ENCODE measurements at places on chromosomes 2 and 18. TPM values are rescaled to one million over a fixed set of nuclear protein-coding genes. Genes with fewer than 3 reads are reported as not detected.
A peak's percentile ranks its signal among the peaks of the same experiment; 100 is the strongest.

Gene LOXHD1
- polyA plus RNA-seq, result 2.8 TPM

Gene DES
- polyA plus RNA-seq, result 5,382 TPM

DNA sequence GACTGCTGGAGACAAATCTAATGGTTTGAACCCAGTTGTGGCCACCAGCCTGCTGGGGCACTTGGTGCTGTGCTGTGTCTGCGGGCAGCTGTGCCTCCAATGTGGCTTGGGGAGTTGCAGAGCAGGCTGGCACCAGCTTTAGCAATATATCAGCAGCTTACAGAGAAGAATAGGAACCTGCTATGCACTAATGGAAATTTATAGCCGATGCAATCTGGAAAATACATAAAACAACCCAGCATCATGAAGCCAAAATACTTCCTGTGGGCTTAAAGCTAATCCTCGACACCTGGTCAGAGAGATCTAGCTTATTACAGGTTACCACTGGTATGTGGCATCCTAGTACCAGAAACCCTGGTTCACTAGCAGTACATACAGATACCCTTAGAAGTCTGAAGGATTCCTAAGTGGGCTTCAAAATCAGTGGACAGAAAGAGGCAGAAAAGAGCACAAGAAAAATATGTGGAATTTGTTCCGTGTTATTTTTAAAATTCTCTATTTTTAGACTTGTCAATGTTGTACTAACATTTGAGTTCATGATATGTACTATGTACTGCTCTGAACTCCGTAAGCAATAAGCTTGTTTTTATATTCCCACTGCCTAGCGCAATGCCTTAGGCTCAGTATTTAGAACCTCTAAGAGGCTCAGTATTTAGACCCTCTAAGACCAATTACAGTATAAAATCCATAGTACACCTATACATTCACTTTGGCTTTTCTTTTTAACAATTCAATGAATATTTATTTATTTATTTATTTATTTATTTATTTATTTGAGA is 194.7 kb downstream of the UXS1 start:
- DNase-seq, result no peak

DNA sequence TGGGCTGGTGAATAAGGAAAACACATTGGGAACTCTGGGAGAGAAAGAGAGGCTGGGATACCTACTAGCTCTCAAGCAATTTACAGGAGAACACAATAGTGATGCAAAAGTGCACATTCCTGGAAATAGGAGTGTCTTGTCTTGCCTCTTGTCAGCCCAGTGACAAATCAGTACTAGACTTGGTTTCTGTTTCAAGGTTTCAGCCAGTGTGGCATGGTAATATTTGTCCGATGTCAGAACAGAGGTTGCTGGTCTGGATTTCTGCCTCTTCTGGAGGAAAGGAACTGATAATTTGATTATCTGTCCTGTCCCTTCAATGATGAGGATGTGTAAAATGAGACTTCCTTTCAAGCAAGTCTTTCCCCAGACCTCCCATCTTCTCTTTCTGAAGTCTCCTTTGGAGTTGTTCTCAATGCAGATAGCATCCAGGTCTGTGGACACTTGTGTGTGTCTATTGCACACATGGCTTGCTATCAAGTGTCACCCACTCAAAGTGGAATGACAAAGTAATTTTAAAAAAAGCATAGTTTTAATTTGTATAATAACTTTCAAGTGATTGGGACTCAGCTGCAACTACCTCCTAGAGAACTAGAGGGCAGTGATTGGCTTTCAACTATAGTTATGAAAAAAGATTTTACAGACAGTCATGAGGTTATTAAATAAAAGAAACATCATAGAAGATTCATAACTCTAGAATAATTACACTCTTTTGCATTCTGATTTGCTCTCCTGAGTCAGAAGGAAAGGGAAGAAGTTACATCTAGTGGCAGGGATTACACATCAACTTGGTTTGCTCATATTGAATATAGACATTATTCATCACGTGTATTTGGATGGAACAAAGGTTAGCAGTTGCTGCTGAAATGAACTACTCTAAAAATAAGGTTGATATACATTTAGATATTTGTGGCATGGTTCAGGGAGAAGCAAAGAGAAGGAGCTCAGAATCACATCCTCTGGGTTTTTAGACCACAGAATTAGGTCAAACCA is 4.5 kb downstream of the GPR39 start:
- DNase-seq, result no peak

- DNase-seq, result no peak
Observed at GRCh38 chr2:120776649-120777048, 41.0 kb downstream of the GLI2 start.

DNA sequence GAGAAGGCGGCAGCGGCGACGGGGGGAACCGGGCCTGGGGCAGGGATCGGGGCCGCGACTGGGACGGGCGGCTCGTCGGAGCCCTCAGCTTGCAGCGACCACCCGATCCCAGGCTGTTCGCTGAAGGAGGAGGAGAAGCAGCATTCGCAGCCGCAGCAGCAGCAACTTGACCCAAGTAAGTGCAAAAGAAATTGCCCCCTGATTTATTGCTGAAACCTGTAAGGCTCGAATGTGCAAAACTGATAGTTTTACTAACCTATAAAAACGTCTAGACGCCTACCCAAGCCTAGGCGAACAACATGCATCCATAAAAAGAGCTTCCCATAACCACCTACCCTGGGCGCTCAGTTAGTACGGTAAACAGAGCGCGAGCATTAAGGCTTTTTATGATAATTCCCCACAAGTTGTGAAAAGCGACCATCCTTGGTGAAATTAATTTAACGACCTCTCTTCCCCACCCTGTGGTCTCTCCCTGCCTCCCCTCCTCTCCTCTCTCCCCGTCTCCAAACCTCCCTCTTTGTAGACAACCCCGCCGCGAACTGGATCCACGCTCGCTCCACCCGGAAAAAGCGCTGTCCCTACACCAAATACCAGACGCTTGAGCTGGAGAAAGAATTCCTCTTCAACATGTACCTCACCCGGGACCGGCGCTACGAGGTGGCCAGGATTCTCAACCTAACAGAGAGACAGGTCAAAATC is 1.0 kb downstream of the HOXD9 start:
- DNase-seq, result no peak

DNA sequence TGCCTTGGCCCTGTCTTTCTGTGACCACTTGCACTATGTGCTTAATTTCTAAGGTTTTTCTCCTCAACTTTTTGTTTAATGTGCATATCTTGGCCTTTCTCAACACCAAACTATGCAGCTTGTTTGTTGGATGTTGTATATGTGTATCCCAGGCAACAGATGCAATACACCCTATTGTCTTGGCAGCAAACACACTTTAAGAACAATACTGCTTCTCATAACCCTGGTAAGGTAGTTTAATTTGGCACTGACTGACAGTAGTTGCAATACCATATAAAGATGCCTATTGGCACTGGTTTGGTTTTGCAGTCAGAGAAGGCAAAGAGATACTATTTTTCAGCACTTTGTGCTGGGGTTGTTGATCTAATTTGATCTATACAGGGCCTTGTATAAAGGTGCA is 360.7 kb upstream of the CWC22 start:
- peak; percentile 40 for DNase-seq

- no peak for DNase-seq
Observed at GRCh38 chr2:9226458-9227380, 20.1 kb downstream of the ASAP2 start.

GRCh38 chr2:18896125-18896764 is 306.9 kb upstream of the NT5C1B start:
- DNase-seq, result peak; percentile 38

Gene MPPE1
- 24.0 TPM for polyA plus RNA-seq

Gene GPR17
- polyA plus RNA-seq, result 2.9 TPM

DNA sequence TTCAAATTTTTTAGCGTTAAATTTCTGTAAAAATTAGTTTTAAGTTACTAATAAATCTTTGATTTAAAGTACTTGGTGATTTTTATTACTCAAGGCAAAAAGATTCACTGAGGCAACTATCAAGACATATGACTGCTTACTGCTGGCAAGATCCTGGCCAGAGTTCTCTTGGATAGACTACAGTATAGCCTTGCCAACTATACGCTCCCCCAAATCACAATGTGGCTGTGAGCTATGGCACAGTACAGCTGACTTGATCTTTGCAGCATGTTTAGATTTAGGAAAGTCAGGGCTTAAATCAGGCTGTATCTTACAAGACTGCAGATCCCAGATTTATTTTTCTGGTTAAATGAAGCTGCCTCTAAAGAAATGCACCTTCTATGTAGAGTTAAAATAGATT is 26.5 kb downstream of the MSTN start:
- DNase-seq, result no peak

Gene PARD6G
- 7.1 TPM for polyA plus RNA-seq

DNA sequence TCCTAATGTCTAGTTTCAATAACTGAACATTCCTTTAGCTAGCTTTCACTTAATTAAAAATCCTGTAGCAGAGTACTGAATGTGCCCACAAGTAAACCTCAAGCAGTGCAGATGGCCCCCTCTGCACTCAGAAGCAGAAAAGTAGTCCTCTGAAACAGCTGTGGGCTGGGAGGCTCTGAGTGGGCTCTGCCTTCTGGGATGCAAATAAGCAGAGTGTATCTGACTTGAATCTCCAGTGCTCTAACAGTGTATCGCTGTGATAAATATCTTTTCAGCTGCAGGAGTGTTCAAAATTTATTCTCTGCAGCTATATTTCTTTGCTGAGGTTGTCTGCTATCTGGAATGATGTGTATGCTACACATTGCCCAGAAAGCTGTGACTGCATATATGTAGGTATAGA is 44.8 kb upstream of the SYT4 start:
- DNase-seq, result no peak

Gene RAB17
- 1.6 TPM for polyA plus RNA-seq

Gene STPG4
- not detected for polyA plus RNA-seq

DNA sequence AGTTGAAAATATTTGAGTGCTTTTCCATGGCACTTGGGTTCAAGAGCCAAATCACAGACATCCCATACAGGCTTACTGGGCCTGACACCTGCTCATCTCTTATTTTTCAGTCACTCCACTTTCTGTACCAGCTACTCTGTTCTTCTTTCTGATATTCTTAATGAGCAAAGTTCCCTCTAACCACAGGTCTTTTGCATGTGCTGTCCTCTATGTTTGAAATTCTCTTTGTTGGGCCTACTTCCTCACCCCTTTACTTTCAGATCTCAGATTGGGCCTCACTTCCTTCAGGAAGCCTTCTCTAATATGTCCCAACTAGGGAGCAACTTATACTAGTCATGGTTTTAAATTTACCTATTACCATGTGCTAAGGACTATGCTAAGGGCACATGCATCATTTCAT is 81.8 kb upstream of the RBMS1 start:
- no peak for DNase-seq

Gene DNAH7
- polyA plus RNA-seq, result 0.28 TPM

- no peak for DNase-seq
Observed at GRCh38 chr2:105373895-105374401, 24.9 kb downstream of the FHL2 start.

Gene LCT
- polyA plus RNA-seq, result not detected

DNA sequence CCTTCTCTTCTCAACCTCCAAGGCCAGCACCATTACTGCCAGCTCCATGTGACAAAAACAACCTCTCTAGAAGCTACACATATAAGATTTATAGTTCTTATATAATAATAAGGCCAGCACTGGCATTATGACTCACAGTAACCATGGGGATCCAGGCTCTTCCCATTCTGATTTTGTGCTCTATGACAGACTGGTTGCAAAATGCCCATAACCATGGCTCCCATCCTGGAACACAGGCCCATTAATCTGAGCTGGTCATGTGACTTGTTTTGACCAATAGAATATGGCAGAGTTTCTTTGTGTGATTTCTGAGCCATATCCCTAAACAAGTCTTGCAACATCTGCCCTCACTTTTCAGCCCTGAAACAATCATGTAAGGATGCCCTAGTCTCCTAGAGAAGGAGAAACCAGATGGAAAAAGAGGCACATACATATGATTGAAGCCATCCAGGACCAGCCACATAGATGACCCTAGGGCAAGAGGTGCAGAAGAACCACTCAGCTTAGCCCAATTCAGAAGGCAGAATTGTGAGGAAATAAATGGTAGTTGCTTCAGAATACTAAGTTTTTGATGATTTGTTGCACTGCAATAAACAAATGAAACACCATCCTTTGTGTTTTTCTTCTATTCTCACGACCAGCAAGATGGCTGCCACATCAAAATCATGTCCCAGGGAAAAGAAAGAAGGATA is 173.9 kb downstream of the SUCLG1 start:
- DNase-seq, result no peak

Gene FBXO48
- polyA plus RNA-seq, result 1.8 TPM

GRCh38 chr18:58983260-58984155 is 118.8 kb downstream of the ZNF532 start:
- no peak for DNase-seq

- peak; percentile 10 for DNase-seq
Observed at GRCh38 chr2:18311420-18312195, 248.8 kb downstream of the RDH14 start.

DNA sequence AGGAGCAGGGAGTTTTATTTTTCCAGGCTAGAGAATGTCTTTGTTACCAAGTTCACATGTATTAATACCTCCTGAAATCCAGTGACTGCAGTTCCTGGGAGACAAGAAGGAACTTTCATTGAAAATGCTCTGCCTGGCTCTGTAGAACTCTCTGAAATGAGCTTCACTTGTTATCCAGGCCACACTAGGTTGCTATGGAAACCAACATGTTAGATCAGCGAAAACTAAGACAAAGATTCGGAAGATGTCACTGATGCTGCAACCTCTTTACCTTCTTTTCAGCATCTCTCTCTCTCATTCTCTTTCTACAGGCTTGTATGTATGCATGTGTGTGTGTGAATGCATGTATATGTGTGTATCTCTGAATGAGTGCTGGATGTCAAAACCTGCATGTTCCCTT is 218.5 kb downstream of the TRIB2 start:
- no peak for DNase-seq
